ENCODE measurements at places on chromosomes 12 and 14. TPM values are rescaled to one million over a fixed set of nuclear protein-coding genes. Genes with fewer than 3 reads are reported as not detected.

GRCh38 chr12:2794736-2795289 lies at the start of gene FKBP4:
Gene FKBP4, plus strand, starts transcription at chr12:2794970. Its CDS starts 170 bp downstream, at chr12:2795140.
- peak; percentile 73 for DNase-seq

GRCh38 chr14:74488786-74489397 lies 4.2 kb downstream of the NPC2 start:
- peak; percentile 61 for DNase-seq

- DNase-seq, result no peak
These were observed 17.6 kb upstream of the AEBP2 start for GRCh38 chr12:19421503-19422282.

GRCh38 chr14:87691042-87691881 lies 301.7 kb downstream of the GALC start:
- no peak for DNase-seq

DNA sequence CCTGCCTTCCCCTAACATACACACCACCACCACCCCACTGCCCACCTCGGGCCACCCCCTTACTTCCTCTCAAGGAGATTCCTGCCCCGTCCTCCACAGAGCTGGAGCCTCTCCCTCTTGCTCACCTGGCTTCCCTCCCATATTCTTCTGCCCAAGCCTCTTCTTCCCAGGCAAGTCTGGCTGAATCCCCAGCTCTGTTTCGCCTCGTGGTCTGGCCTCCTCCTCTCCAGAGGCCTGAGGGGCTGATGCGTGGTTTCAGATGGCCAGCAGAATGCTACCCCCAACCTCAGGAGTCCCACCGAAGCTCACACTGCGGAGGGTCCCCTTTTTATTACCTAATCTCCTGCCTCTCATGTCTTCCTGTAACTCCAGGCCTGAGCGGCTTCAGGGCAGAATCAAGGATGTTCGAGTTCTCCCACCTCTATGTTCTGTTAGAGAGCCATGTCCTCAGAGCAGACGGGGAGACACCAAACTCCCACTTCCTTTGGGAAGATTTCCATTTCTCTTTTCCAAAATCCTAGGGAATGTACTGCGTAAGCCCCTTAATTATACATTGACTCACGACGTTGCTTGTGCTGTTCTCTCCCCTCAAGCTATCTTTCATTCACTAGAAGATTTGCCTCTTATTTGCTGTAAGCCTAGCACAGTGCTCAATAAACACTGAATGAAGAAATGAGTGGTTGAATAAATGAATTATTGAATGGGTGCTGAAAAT lies 33.9 kb upstream of the LTBP2 start:
- no peak for DNase-seq

- DNase-seq, result no peak
These were observed 15.8 kb downstream of the DIP2B start for GRCh38 chr12:50520416-50521207.

DNA sequence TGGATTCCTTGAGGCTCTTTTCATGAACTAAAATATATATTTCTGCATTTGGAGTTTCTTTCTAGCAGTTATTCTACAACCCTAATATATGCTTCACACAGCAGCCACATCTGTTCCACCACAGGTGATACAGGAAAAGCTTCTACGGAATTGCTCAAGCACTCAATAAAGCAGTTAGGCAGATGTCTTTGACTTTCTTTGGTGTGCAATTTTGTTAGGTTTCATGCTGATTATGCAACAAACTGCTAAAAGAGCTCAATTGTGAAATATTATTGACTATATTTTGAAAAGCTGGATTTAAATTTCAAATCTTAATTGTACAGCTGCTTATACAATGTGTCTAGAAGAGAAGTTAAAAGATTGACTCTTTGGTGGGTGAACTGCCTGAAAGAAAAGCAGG lies 1055.6 kb upstream of the FBXO33 start:
- DNase-seq, result no peak

GRCh38 chr12:53004178-53004577 lies 2.1 kb upstream of the EIF4B start:
- peak; percentile 87 for DNase-seq

GRCh38 chr14:52060080-52060479 lies 8.8 kb downstream of the NID2 start:
- no peak for DNase-seq

ASIC1 gene
- total RNA-seq, result 1.3 TPM

HHIPL1 gene
- total RNA-seq, result 1.2 TPM

AGAP2 gene
- under 0.01 TPM for total RNA-seq

B4GALNT3 gene
- 8.3 TPM for total RNA-seq

SLC35E3 gene
- total RNA-seq, result 2.7 TPM

DEGS2 gene
- total RNA-seq, result 9.7 TPM

ASCL1 gene
- total RNA-seq, result not detected
